ENCODE measurements at places on chromosomes 6 and 20.

- DNase-seq: peak; percentile 87
These were observed 148.1 kb downstream of the ZDHHC14 start for GRCh38 chr6:157528931-157529653.

DNA sequence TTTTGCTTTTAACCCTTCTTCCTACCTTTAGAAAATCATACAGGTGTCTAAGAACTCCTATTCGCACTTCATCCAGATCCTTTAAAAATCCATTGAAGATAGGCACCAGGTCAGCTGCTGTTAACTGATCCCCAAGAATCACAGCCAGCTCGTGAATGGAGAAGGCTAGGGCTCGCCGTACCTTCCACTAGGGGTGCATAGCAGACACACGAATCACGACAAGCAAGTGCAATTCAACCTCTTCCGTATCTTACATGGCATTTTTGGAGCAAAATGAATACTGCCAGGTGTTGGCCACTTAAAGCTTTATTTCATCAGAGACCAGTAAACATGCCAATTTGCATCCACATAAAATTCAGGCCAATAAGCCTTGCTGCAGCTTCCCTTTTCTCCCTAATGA lies 10.8 kb upstream of the ANKRD60 start:
- DNase-seq: peak; percentile 27

DNA sequence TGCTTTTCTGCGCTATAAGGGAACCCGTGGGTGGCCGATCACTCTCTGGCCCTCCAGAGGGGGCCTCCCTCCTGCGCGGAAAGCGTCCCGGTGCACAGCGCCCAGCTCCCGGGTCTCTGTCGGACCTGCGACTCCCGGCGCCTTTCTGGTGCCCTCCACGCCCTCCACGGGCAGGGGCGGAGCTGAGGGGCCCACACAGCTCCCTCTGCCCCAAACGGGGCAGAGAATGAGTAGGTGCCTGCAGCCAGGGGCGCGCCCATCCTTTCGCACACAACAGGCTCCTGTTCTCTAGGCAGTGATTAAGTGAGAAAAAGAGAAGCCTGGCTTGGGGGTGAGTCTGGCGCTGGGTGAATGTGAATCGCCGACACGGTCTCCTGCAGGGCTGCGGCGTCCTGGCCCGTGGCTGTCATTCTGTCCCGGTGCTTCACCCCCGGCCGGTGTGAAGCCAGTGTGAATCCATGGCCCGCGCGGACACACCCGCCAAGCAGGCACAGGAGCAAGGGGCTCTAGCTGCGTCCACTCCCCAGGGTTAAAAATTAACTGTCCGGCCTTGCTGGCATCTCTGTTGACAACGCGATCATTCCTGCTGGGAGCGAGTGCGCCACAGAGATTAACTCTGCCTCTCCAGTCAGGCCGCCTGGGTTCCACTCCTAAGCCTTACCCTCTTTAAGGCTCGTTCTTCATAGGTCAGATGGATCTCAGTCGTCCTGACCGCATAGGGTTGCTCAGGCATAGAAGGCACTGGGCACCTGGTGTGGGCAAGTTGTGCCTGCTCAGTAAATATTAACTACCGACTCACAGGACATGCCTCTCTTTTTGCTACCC lies 88.8 kb downstream of the PCSK2 start:
- DNase-seq: no peak

DNA sequence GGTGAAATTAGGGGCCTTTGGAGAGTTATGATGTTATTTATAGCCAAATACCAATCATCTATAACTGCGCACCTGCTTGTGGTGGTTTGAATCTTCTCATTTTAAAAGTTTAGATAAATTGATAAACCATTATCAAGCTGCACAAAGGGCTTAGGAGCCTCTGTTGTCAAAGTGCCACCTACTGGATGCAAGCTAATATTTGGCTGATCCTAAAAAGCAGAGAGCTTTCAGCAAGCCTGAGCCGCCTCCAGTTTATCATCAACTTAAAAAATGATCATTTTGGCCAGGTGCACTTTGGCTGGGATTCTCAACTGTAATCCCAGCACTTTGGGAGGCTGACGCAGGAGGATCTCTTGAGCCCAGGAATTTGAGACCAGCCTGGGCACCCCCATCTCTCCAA lies 58.5 kb upstream of the ATXN1 start:
- peak; percentile 50 for DNase-seq

- no peak for DNase-seq
These were observed 1.1 kb upstream of the TAF8 start for GRCh38 chr6:42049116-42049809.

- DNase-seq: no peak
These were observed 288.7 kb downstream of the KIF16B start for GRCh38 chr20:16284385-16285100.

- no peak for DNase-seq
These were observed 175.8 kb upstream of the SALL4 start for GRCh38 chr20:51978070-51978501.

GRCh38 chr20:63657260-63657936 lies 714 bp upstream of the RTEL1 start:
- no peak for DNase-seq

DNA sequence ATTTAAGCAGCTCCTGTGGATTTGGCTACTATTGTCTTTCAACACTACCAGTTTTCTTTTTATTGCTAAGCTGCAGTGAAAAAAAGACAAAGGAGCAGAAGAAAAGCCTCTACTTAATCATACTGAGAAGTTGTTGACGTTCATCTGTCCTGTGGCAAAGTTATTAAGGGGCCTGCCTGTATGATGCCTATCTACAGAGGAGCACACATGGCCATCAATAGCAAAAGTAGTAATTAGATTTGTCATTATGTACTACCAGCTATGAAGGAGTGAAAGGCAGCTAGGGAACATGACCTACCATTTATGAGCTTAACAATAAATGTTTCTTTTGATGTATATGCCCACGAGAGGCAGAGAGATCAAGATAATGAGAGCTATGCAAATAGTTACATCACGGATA lies 620.9 kb downstream of the PHF3 start:
- no peak for DNase-seq

DNA sequence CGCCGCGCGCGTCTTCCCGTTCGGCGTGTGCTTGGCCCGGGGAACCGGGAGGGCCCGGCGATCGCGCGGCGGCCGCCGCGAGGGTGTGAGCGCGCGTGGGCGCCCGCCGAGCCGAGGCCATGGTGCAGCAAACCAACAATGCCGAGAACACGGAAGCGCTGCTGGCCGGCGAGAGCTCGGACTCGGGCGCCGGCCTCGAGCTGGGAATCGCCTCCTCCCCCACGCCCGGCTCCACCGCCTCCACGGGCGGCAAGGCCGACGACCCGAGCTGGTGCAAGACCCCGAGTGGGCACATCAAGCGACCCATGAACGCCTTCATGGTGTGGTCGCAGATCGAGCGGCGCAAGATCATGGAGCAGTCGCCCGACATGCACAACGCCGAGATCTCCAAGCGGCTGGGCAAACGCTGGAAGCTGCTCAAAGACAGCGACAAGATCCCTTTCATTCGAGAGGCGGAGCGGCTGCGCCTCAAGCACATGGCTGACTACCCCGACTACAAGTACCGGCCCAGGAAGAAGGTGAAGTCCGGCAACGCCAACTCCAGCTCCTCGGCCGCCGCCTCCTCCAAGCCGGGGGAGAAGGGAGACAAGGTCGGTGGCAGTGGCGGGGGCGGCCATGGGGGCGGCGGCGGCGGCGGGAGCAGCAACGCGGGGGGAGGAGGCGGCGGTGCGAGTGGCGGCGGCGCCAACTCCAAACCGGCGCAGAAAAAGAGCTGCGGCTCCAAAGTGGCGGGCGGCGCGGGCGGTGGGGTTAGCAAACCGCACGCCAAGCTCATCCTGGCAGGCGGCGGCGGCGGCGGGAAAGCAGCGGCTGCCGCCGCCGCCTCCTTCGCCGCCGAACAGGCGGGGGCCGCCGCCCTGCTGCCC lies 1.1 kb downstream of the SOX4 start:
- peak; percentile 75 for DNase-seq

- DNase-seq: no peak
These were observed 9.3 kb downstream of the ZBTB46 start for GRCh38 chr20:63821811-63822210.

DNA sequence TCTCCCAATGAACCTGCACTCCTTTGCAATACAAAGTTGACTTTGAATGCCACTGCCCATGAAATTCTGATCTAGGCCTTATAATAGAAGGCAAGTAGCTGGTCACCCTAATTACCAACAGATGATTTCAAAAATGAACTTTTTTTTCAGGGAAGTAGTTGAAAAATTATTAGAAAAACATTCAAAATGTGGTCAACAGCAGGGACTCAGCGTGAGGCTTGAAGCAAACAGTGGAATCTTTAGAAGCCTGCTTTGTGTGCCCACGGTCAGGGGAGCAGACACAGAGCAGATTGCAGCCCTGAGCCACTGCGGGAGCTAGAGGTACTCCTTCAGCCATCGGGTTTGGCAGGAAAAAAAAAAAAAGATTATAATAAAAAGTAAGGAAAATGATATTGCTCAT lies 87.1 kb upstream of the HEY2 start:
- no peak for DNase-seq

GRCh38 chr6:7085911-7086310 lies 21.9 kb upstream of the RREB1 start:
- peak; percentile 66 for DNase-seq

All from M059J (cell line).